ENCODE measurements at places on chromosomes 12 and 14.

DNA sequence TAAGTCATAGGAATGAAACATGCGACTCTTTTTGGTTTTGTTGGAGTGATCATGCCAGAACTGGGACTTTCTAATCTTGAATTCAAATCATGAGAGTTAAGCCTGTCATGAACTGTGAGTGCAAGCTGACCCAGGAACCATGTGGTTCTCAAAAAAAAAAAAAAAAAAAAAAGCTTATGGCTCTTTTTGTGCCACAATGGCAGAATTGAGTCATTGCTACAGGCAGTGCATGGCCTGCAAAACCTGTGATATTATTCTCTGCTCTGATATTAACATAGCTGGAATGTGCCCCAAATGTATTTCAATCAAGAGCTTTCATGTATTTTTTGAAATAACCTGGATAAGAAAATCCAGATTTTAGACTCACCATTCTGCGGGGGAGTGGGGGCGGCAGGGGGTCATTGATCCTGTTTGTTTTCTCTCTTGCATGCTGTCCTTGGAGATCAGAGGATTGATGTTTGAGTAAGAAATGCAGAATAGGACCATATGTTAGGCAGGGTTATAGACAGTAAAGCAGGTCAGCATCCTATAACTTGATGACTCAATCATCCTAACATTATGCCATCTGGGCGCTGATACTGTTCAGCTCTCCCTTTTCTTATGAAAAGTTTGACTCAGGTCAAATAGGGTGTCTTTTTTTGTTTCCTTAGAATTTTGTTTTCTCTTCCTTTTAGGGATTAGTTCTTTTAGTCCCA lies 797.4 kb downstream of the DIO2 start:
- no peak for DNase-seq

- no peak for DNase-seq
Measured at GRCh38 chr12:26121323-26122060, 3.3 kb downstream of the BHLHE41 start.

DNA sequence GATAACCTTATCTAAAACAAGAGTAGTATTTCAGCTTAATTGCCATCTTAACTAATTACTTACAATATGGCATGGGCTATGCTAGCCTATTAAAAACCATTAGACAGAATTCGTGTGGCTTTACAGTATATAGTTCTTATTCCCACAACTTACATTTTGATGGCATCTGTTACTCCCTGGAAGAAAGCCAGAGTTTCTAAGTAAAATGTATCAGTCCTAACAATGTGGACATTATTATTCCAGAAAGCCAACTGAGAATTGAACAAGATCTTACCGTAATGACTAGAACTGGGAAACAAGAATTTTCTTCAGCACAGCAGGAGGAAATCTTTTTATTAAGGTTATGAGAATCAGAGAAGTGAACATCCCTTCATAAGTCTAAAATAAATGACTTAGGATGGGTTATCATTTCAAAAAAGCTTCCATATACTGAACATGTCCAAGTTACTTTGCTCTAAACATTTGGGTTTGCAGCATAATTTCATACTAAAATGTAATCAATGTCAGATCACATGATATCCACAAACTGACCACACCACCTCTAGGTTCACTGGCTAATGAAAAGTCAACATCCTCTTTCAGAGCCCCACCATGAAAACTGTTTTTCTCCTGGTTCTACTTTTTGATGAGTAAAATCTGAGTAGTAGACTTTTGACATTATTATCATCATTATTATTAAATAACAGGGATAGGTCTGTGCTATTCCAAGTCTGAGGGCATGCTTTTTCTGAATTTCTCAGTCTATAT lies 179.7 kb downstream of the SSPN start:
- DNase-seq, result no peak

GRCh38 chr12:112909693-112910092 lies 2.9 kb downstream of the OAS1 start:
- no peak for DNase-seq

DNA sequence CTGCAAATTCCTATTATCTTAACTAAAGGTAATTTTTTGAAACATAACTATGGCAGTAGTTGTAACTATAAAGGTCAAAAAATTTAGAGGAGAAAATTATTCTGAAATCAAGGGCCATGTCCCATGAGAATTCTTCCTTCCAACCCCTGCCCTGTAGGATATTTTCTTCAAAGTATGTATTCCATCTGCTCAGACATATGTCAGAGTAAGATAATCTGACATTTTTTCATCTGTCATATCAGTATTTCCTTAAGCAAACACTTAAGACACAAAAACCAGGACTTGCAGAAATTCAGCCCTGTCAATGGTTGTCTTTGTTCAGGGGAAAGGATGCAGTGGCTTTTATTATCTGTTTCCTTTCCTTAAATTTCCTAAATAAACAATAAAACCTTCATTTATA lies 36.3 kb downstream of the ACSS3 start:
- DNase-seq, result no peak

- DNase-seq, result no peak
Measured at GRCh38 chr14:67358924-67359774, 455 bp downstream of the ATP6V1D start.

- DNase-seq, result no peak
Measured at GRCh38 chr12:66612090-66612775, 66.6 kb downstream of the GRIP1 start.

GRCh38 chr14:104362761-104363605 lies 216.6 kb upstream of the C14orf180 start:
- no peak for DNase-seq

DNA sequence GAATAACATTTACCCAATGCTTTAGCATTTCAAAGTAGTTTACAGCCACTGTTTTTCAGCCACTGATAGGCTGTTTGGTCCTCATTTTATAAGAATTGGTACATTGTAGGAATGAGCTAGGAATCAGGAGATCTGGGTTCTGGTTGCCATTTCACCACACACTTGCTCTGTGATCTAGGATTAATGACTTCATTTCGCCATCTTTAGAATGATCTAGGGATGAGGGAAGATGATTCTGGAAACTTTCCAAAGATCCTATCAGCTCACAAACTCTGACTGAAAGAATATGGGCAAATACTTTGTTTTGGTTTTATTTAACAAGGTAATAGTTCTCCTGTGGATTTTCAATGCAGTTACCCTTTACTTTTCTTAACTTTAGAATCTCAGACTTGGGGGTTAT lies 155.0 kb downstream of the GCH1 start:
- DNase-seq, result no peak

- no peak for DNase-seq
Measured at GRCh38 chr12:115949675-115950074, 327.8 kb downstream of the MED13L start.

GRCh38 chr12:28130625-28131598 lies 59.3 kb upstream of the CCDC91 start:
- peak; percentile 8 for DNase-seq

DNA sequence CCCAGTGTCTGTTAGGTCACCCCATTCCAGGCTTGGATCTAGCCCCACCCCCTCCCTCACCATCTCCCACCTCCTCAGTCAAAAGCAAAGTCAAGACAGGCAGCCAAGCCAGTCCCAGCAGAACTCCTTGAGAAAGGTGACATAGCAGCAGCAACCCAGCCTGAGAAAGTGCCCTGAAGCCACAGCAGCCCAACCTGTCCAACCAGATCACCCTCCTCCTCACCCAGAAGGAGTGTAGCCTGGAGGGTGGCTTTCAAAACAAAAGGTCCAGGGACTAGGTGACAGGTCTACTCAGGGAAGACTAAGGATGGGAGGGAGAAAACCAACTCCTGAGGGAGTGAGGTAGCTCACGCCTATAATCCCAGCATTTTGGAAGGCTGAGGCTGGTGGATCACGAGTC lies 5.2 kb downstream of the RAB15 start:
- no peak for DNase-seq

DNA sequence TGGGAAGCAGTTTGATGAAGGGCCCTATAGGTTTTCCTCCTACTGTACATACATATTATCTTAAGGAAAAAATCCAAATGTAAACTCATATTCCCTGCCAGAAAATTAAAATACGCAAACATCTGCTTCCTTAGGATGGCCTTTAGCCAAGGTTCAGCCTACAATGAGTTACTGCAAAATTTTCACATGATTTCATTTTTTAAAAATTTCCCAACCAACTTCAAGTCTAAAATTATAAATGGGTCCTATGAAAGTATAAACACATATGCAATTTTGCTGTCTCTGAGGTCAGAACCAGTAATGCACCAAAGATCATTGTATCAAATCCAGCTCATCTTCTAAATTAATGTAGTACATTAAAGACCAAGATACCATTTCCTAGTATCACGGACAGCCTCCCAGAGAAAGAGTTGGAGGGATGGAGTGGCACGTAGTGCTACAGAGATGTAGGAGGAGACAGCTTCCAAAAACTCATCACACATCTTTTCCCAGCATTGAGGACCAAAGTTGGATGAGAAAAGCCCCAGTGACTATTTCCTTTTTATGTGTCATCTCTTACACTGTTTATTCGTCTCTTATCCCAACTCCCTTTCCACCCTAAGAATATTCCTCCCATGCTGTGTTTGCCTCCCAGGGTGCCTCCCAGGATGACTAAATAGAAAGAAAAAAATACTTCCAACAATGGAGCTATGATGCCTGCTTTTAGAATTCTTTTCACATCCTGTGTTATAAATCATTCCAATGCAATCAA lies 92.3 kb upstream of the SLCO1C1 start:
- no peak for DNase-seq

GRCh38 chr14:76599559-76600287 lies 161.5 kb upstream of the VASH1 start:
- DNase-seq, result no peak

GRCh38 chr12:24015833-24016160 lies 66.3 kb upstream of the SOX5 start:
- DNase-seq, result no peak

GRCh38 chr14:92362781-92363235 lies 39.8 kb downstream of the SLC24A4 start:
- DNase-seq, result no peak

DNA sequence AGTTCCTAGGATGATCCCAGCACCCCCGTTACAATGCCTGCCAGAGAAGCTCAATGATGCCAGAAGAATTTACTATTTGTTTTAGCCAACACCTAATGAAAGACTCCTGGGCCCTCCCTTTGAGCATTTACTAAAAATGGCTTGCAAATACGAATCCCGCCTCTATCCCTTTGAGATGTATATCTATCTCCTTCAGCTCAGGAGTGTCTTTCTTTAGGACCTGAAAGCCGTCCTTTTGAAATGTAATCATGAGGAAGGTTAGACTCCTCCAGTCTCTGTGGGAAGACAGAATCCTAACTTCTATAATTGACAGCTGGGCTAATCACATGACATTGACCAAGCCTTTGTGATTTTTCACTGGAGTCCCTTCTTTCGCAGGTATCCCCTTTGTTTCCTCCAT lies 19.2 kb upstream of the DYNC1H1 start:
- DNase-seq, result no peak

- DNase-seq, result no peak
Measured at GRCh38 chr12:58143498-58143995, 202.2 kb downstream of the ATP23 start.

Measured in activated CD4-positive, alpha-beta T cell treated with anti-CD3 and anti-CD28 coated beads, Interleukin-2, amount 50 U/mL, for 48 hours (primary cell).